ENCODE measurements at places on chromosomes 16 and 17.

GRCh38 chr16:13336335-13336734 is 434.9 kb downstream of the SHISA9 start:
- no peak for DNase-seq

- DNase-seq: peak; percentile 47
Measured at GRCh38 chr17:73369111-73369521, 57.3 kb upstream of the CDC42EP4 start.

DNA sequence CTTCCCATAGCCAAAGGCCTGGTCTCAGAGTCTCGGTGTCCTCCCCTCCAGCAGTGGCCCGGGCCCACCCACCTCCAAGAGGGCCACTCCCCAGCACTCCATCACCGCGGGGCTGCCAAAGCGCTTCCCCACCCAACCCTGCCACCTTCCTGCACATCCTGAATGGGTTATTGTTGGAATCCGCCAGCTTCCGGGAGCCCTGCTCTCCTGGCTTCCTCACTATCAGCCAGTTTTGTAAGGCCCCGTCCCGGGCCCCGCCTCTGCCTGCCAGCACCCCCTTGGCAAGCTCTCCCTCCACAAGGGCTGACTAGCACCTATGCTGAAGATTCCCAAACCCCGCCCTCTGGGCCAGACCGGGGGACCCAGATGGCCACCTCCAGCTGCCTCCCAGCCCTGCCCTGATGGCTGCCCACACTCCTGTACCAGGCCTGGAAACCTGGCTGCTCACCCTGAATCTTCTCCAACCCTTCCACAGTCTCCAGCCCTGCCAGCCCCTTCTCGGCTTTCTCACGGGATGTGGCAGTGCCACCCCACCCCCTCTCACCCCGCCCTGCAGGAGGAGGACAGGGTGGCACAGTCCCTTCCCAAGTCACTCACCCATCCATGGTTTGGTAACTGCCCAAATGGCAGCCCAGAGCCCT is 14.4 kb downstream of the MYBBP1A start:
- no peak for DNase-seq

GRCh38 chr17:67336859-67337258 is 29.5 kb downstream of the PSMD12 start:
- no peak for DNase-seq

- DNase-seq: peak; percentile 76
Measured at GRCh38 chr17:74981979-74982662, 5.3 kb upstream of the CDR2L start.

DNA sequence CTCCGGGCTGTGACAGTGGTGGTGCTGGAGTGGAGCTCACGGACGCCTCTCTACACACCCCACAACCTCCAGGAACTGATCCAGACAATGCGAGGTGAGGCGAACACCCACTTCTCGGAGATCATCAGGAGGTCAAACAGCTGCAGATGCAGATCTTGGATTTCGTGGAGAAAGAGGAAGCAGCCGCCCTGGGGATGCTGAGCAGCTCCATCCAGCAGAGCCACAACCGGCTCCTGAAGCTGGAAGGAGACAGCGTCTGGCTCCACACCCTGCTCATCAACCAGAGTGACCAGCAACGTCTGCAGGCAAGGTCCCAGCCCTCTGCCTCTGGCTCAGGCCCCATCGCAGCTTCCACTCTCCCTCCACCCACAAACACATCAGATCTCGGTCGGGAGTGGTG is 13.2 kb upstream of the SLC16A5 start:
- no peak for DNase-seq

DNA sequence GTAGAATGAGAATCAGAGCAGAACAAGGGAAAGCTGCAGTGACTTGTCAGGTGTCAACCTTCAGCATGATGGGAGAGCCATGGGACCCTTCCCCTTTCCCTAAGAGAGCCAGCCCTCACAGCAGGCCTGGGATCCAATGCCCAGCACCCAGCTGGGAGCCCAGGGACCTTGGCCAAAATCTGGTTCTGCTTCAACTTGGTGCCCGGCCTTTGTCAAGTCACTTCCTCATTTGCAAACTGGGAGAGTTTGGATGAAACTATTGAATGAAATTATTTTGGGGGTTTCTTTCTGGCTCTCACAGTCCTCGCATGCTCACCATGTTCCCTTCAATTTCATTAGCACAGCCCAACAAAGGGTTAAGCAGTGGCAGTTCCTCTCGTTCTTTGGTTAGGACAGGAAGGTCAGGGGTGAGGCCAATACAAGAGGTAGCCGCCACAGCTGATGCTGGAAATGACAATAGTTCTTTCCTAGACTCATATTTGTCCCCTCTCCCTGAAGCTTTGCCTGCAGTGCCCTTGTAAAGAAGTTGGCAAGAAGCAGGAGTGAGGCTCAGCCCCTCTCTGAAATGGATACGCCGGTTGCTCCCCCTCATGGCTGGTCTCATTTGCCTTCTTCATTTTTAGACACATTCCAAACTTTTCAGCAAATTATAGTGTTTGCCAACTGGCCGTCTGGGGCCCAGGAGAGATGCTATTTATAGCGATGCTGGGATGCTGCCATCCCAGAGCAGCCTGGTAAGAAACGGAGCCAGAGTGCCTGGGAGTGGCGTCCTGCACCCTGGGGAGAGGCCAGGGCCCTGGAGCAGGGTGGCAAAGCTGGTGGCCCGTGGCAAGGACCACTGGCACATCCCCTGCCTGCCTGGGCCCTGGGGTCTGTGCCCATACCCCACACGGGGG is 34.5 kb upstream of the MEOX1 start:
- DNase-seq: no peak

GRCh38 chr16:81650982-81651562 is 128.0 kb upstream of the PLCG2 start:
- DNase-seq: no peak

- no peak for DNase-seq
Measured at GRCh38 chr16:80887062-80887461, 82.7 kb upstream of the CDYL2 start.
